Gastrocnemius medialis (tissue), 4 donors: ENCODE measurements at places on chromosomes 1 and 21.

GRCh38 chr1:31685795-31686194, 18.0 kb downstream of the COL16A1 start:
- no peak for DNase-seq

- DNase-seq, result no peak
Measured at GRCh38 chr1:188363943-188364342, 1535.2 kb downstream of the PLA2G4A start.

GRCh38 chr1:114100148-114100547, 53.5 kb downstream of the SYT6 start:
- DNase-seq, result no peak

- DNase-seq, result no peak
Measured at GRCh38 chr1:110663241-110663640, 11.5 kb downstream of the KCNA3 start.

- DNase-seq, result no peak
Measured at GRCh38 chr21:41229509-41230248, 61.7 kb downstream of the BACE2 start.

DNA sequence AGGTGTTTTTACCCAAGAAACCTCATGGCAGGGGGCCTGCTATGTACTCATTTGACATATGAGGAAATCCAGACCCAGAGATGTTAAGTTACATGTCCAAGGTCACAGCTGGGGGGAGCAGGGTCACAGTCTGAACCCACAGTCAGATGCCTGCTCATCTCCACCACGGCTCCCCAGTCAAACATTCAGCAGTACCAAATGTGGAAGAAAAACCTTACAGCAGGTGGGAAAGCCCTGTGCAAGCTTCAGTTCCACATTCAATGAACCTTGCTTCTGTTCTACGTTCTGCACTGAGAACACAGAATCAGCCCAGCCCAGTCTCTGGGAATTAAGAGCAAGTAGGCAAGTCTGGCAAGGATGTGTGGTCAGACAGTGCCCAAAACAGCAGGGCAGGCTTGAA, 35.2 kb downstream of the LRP8 start:
- DNase-seq, result no peak

- no peak for DNase-seq
Measured at GRCh38 chr21:15695241-15695640, 34.5 kb upstream of the USP25 start.

DNA sequence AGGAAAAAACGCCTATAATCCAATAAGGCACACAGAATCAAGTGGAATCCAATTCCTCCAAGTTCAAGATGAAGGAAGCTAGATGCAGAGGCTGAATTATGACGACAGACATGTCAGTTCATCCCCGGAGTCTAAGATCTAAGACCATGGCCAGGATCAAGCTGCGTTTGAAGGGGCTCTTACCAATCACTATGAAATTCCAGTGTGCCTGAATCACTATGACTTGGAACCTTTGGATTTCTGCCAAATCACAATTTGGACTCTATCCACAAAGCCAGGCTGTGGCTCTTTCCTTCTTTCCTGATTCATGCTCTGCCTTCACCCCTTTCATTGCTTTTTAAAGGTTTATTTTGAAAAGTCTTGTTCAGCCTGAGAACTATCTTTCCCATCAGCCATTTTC, 17.1 kb downstream of the OLIG2 start:
- DNase-seq, result no peak

DNA sequence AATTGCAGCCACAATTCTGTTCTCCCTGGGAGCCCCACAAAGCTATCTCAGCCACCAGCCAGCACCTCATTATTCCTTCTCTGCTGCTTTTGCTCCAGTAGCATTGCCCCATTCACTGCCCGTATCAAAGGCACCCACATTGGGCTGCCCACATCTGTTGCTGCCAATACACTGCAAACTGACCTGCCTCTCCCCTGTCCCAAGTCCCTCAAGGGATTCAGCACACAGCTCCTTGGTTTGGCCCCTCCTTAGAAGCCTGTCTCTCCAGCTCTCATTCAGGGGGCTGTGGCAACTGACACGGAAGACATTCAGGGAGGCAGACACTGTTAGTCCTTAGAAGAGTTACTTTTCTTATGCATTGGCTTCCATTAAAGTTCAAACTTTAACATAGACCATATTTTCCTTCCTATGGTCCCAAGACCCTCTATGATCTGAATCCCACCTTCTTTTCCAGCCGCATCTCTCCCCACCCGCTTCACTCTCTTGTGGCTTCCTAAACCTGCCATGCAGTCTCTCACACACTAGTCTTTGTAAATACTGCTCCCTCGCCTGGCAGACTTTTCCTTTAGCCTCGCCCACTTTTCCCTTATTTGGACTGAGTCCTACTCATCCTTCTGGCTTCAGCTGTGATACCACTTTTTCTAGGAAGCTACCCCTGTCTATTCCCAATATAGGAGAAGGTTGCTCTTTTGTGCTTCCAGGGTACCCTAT, 19.3 kb upstream of the KLHDC8A start:
- DNase-seq, result no peak

DNA sequence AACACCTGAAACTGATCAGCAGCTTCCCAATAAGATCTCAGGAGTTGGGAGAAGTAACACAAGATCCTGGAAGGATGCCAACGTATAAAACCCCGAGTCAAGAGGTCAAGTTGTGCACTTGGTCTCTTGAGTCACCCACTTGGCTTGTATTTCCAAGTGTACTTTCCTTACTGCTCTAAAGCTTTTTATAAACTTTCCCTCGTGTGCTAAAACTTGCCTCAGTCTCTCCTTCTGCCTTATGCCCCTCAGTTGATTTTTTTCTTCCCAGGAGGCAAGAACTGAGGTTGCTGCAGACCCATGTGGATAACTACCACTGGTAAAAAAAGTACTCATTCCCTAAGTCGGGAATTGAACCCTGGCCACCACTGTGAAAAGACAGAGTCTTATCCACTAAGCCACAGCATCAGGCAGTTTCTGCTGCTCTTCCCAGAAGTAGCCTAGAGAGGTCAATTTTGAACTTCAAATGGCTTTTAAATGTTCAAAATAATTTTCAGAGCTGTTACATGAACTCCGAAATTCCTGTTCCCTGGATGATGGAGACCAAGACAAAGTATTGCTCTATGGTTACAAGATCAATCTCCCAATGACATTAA, 28.9 kb downstream of the ITLN2 start:
- no peak for DNase-seq

DNA sequence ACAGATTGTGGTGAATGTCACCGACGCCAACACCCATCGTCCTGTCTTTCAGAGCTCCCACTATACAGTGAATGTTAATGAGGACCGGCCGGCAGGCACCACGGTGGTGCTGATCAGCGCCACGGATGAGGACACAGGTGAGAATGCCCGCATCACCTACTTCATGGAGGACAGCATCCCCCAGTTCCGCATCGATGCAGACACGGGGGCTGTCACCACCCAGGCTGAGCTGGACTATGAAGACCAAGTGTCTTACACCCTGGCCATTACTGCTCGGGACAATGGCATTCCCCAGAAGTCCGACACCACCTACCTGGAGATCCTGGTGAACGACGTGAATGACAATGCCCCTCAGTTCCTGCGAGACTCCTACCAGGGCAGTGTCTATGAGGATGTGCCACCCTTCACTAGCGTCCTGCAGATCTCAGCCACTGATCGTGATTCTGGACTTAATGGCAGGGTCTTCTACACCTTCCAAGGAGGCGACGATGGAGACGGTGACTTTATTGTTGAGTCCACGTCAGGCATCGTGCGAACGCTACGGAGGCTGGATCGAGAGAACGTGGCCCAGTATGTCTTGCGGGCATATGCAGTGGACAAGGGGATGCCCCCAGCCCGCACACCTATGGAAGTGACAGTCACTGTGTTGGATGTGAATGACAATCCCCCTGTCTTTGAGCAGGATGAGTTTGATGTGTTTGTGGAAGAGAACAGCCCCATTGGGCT, 3.0 kb downstream of the CELSR2 start:
- DNase-seq, result no peak

DNA sequence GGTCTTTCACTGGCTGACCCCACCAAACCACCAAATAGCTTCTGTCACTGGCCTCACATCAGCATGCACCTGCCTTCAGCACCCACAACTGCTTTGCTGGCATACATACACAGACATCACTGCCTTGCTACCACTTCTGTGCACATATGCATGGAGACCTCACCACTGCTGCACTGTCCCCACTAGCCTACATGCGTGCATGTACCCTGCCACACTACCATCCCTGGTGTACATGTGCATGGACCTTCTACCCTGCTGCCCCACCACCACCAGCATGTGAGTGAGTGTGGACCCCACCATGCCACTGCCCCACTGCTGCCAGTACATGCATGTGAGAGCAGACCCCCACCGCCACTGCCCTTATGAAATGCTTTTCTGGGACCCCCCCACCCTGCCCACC, 6.1 kb downstream of the CD1C start:
- no peak for DNase-seq

- DNase-seq, result no peak
Measured at GRCh38 chr1:93672477-93673162, 9.0 kb downstream of the BCAR3 start.

DNA sequence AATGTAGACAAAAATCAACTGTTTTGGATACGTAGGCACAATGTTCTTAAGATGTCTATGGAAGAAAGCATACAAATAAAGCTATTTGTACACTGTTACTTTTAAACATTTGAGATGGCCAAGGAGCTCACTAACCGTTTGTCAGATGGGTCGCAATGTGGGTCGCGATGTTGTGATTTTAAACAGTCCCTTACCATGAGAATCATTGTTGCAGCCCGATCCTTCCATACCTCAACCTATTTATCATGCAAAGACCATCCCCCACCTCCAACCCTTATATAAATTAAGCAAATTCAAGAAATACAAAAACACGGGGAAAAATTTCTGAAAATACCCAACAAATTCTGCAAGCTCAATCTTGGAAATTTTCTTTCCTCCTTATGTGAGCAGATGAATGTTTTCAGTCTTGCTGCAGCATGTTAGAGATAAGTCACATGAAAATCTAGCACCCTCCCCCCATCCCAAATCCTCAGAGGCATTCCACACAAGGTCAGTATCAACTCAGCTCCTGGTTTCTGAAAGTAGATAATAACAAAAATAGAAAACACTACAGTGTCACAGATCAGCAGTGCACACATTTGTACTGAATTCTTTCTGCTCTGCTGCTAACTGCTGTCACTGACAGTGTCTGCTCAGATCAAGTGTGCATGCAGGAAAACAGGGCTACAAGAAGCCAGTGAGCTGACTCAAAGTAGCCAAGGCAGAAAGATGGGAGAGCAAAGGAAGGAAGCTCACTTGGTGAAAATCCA, 92.9 kb upstream of the TTC39A start:
- no peak for DNase-seq

GRCh38 chr1:248786156-248786555, 30.6 kb upstream of the LYPD8 start:
- no peak for DNase-seq

DNA sequence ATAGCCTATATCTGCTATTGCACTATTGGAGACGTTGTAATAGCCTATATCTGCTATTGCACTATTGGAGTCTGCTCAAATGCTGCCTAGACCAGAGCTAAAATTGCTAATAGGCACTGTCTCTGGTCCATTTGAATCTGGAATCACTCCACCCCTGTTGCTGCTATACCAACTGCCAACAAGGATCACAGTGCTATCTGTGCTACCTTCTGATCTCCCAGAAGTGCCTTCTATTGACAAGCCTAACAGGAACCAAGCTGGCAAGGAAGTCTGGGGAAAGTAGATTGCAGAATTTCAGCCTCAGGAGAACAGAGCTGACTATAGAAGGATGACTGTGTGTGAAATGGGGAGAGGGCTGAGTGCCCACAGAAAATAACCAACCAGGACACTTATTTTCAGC, 15.9 kb downstream of the RWDD3 start:
- no peak for DNase-seq

DNA sequence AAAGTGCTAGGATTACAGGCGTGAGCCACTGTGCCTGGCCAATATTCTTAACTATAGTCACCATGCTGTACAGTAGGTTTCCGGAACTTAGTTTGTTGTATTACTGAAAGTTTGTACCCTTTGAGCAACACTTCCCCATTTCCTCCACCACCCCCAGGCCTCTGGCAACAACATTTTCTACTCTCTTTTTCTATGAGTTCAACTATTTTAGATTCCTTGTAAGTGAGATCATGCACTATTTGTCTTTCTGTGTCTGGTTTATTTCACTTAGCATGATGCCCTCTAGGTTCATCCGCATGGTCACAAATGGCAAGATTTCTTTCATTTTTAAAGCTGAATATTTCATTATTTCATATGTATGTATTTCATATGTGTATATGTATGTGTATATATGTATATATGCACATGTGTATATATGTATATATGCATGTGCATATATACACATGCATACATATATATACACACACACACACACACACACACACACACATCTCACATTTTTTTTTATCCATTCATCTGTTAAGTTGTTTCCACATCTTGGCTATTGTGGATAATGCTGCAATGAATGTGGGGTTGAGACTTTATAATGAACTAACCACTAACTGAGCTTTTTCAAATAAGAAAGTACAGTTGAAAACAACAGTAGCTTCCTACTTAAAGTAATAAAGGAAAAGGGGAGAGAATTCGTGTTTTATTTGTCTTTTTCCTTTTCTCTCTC, 256.8 kb upstream of the C1orf105 start:
- no peak for DNase-seq

DNA sequence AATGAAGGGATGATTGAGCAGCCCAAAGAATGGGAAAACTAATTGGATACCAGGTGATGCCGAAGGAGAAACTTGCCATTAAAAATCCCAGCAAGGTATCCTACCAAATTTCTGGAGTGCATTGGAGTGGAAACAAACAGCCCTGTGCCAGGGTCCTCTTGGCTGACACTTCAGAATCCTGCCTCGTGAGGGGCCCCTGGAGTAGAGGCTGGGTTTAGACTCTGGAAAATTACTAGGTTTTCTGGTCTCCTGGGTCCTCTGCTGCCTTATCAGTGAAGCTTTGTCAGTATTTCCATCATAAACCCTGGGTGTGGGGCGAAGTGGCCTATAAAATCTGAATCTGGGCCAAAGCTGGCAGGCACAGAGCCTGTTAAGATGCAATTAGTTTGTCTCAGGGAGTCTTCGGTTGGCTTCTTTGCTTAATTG, 289.2 kb upstream of the USP24 start:
- no peak for DNase-seq

DNA sequence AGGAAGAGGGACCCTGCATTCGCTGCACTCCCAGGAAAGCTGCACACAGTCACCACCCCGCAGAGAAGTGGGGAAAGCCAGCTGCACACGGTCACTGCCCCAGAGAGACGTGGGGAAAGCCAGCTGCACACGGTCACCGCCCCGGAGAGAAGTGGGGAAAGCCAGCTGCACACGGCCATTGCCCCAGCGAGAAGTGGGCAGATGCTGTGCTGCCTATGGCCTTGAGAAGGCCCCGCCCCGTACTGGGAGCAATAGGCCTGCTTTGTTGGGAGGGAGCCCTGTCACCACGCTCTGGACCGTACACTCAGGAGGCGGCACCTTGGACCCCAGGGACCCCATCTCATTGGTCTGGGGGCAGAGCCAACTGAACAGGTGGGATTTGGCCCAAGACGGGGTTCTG, 4.3 kb upstream of the GPR153 start:
- DNase-seq, result no peak

- DNase-seq, result no peak
Measured at GRCh38 chr1:173255214-173255813, 48.2 kb upstream of the TNFSF4 start.

GRCh38 chr1:38047603-38048141, 1.1 kb upstream of the POU3F1 start:
- DNase-seq, result no peak
